CD4-positive, alpha-beta T cell (primary cell): ENCODE measurements at places on chromosomes 11 and 22.

DNA sequence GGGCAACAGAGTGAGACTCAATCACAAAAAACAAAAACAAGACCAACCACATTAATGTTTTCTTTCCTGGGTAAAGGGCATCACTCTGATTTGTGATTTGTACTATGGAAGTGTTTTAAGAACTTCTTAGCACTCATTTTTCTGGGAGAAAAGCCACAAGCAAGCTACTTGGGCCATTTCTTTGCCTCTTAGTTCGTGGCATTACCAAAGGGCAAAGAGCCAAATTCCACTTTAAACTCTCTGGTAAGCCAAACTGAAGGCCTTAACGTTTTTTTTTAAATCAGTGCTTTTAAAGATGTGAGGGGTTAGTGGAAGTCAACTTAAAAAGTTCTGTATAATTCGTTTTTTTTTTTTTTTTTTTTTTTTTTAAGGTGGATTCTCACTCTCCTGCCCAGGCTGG lies 36.9 kb downstream of the CAT start:
- no peak for DNase-seq

DNA sequence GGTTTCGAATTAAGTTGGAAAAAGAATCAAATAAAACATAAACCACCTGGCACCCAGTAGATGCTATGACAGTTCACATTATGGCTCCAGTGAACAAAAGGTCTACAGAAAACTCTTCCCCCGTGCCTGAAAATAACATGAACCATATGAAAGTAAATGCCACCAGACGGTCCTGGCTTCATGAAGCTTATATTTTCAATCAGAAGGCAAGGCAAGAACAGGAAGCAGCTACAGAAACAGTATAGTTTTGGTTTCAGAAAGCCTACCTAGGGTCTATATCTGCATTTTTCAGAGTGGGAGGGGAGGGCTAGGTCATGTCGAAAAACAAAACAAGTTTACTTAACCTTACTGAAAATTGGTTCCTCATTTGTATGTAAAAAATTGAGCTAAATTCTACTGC lies 9.8 kb downstream of the RAB30 start:
- DNase-seq = no peak

- no peak for DNase-seq
These were observed 57.0 kb downstream of the BRD1 start for GRCh38 chr22:49770547-49771265.

DNA sequence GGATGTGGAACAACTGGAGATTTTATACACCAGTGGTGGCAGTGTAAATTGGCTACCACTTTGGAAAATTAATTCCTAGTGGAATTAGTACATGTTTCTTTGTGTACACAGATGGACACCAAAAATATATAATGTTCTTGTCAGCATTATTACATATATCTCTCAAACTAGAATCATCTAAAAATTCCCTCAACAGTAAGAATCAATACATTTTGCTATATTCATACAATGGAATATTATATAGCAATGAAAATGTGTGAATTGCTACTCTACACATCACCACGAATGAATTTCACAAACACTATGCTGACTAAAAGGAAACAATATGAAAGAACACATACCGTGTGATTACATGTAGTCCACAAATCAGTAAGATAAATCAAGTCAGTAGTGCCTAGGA lies 33.9 kb downstream of the CCDC90B start:
- DNase-seq = no peak

- DNase-seq = no peak
These were observed 32.0 kb downstream of the TMEM184B start for GRCh38 chr22:38240734-38241252.

DNA sequence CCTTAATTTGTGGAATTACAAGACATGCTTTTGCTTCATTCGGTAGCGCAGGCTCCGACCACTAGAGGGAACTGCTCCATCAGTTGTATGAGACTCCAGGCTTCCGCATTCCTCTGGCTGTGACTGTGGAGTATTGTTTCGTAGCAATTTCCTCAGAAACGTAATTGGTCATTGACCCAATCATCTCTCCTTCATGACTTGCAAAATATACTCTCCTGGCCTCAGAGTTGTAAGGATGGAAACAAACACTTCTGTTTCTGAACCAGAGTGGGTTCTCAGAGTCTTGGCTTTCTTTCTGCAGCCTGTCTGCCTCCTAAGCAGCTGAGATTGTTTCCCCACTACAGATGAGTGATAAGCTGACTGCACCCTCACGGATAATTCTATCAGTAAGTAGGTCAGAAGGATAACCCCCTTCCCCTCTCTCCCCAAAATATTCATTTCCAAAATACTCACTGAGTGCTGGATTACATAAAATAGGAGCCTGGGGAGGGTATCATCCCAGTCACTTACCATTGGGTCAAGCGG lies 146.8 kb upstream of the ZC3H12C start:
- DNase-seq = peak; percentile 10

DNA sequence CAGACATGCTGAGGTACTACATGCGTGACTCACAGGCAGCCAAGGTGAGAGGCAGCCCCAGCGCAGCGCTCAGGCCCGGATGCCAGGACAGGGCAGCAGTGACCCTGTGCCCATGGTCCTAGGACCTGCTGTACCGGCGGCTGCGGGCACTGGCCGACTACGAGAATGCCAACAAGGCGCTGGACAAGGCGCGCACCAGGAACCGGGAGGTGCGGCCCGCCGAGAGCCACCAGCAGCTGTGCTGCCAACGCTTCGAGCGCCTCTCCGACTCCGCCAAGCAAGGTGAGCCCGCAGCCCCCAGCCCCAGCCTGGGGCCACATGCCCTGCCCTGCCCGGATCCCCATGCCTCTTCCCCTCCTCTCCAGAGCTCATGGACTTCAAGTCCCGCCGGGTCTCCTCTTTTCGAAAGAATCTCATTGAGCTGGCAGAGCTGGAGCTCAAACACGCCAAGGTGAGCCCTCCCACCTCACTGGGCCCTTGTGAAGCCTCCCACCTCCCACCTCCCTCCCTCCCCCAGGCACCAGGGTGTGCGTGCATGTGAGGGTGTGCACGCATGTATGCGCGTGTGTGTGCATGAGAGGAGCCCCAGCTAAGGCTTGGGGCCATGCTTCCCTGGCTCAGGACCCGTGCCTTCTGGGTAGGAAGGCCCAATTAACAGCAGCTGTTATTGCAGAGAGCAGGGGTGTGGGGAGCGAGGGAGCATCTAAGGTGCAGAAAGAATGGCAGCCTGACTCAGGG lies 5.3 kb downstream of the CFL1 start:
- DNase-seq = peak; percentile 32

DNA sequence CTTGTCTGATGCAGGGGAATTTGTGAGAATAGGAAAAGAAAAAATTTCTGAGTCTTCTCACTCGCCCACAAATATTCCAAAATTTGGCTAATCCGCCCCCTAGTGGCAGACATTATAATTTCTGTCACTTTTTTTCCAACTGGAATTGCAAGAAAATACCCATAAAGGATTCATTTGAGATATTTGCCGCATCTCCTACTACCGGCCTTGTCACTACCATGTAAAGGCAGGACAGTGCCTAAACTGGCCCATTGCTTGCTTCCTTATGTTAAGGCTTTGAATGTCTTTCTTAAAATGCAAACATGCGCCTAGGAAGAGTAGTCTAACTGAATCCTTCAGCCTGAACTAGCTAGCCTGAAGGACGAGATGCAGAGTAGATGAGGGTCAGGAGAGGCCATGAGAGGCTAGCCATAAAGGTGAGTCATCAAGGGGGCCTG lies 9.3 kb upstream of the CEP295 start:
- DNase-seq = peak; percentile 45

DNA sequence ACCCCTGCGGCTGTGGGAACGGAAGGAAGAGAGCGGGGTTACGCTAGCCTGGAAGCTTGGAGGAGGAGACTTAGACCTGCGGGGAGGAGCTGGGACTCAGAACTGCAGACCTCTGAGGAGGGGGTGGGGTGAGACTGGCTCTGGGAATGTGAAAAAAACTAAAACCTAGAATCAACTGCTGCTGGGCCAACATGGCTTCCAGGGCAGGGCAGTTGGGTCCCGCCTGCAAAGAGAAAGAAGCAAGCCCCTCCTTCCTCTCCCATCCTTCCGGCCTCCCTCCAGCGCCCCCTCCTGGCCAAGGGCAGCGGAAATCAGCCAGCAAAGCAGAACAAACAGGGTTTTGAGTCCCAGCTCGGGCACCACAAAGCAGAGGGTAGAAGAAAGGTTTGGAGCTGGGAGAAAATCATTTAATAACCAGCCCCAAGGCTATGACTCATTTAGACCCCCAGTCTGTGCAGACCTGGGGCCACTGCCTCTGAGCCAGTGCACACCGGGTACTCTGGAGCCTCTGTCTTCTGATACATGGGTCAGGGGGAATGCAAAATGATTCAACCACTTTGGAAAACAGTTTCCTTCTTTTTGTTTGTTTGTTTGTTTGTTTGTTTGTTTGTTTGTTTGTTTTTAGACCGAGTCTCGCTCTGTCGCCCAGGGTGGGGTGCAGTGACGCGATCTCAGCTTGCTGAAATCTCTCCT lies 7.3 kb upstream of the NCF4 start:
- DNase-seq = peak; percentile 90

GRCh38 chr22:29994027-29994715 lies 86.1 kb upstream of the HORMAD2 start:
- DNase-seq = no peak

DNA sequence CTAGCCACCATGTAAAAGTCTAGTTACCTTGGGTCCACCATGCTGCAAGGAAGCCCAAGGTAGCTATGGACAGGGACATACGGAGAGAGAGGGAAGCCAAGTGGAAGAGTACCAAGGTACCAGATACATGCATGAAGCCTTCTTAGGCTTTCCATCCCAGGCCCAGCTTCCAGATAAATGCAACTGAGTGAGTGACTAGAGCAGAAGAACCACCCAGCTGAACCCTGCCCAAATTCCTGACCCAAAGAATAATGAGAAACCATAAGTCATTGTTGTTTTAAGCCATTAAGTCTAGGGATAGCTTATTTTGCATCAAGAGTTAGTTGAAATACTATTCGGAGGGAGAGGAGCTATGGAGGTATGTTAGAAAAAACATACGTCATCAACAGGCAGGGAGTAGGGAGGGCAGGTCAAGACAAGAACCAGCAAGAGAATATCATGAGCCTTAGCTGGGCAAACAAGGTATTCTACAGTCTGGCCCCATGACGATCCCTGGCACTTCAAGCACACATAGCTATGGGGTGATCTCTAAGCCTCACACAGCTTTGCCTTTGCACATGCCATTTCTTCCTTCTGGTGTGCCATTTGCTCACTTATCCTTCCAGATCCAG lies 36.5 kb upstream of the APLNR start:
- DNase-seq = no peak

DNA sequence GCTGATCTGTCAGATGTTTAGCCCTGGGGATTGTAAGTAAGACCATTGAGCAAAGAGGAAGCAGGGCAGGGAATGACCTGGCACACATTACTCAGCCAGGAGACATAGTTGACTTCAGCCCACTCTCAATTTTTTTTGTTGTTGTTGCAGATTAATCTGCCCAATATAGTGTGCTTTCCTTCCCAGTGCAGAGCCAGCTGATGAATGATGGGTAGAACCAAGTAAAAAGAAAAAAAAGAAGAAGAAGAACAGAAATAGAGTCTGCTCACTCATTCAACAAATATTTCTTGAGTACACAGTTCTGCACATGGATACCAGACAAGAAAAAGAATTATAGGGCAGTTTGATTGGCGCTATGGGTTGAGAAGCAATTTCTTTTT lies 292.7 kb downstream of the ETS1 start:
- no peak for DNase-seq

DNA sequence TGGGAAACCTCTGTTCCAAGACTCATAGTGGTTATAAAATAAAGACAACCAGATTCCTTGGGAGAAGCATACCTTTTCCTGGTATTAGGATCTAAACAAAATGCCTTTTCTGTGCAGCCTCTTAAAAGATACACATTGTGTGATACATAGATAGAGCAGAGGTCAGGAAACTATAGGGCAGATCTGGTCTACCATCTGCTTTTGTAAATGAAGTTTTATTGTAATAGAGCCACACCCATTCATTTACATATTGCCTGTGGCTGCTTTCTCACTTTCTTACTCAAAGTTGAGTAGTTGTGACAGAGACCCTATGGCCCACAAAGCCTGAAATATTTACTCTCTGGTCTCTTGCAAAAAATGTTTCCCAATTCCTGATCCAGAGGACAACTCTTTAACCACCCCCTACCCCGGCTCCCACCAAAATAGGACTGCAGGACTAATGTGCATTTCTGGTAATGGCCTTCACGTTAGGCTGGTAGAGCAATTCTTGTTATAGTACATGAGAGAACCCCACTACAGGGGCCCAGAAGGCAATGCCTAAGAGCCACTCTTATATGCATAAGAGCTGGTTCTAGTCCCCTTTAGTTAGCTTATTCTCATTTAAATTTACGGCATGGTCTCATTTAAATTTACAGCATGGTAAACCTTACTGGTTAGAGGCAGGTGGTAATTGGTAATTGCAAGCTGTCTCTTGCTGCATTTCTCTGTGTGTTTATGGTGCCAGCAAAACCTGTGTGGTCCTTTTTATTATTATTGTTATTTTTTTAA lies 76.8 kb upstream of the YWHAH start:
- no peak for DNase-seq

DNA sequence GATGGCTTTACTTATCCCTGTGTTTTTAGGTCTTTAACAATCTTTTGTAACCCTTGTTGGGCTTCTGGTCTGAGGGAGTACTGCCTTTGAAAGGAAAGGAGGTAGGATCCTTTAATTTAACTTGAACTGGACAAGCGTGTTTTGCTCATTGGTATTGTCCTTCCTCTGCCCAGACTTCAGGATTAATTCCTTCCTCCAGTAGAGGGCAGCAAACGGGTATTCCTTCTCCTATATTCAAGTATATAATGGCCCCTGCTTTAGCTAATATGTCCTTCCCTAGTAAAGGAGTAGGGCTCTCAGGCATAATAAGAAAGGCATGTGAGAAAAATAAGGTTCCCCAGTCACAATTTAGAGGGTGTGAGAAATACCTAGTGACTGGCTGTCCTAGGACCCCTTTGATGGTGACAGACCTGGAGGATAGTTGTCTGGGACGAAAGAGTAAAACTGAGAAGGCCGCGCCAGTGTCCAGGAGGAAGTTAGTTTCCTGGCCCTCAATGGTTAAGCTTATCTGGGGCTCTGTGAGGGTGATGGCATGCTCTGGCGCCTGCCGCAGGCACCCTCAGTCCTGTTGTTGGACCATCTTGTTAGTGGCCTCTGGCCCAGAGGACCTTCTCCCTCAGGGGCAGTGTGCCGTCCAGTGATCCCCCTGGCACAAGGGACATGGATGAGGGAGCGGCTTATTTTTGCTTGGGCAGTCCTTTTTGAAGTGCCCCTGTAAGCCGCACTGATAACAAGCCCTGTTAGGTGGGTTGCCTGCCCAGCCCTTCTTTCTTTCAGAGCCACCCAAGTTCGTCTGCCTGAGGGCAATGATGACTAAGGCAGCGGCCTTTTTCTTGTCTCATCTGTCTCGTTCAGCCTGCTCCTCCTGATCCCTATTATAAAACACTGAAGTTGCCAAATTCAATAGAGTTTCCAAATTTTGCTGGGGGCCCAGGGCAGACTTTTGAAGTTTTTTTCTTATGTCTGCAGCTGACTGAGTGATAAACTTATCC lies 51.8 kb downstream of the C11orf71 start:
- DNase-seq = no peak
